ENCODE measurements at places on chromosomes 6 and 20.

GRCh38 chr6:4653141-4653540 is 123.1 kb upstream of the CDYL start:
- no peak for DNase-seq

DNA sequence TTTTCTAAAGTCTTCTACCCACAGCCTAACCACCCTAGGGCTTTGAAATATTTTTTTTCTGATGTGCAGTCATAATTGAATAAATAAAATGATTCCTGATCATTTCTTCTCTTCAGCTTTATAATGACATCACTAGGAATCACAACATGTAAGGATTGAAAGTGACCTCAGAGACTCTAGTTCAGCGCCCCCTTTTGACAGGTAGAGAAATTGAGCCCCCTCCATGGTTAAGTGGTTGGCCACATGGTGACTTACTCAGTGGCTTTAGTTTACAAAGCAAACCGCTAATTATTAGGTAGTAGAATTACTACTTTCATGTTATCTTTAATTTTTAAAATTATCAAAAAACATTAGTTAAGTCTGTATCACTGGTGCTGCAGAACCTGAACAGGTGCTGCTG is 13.3 kb upstream of the SLC2A12 start:
- DNase-seq = no peak

DNA sequence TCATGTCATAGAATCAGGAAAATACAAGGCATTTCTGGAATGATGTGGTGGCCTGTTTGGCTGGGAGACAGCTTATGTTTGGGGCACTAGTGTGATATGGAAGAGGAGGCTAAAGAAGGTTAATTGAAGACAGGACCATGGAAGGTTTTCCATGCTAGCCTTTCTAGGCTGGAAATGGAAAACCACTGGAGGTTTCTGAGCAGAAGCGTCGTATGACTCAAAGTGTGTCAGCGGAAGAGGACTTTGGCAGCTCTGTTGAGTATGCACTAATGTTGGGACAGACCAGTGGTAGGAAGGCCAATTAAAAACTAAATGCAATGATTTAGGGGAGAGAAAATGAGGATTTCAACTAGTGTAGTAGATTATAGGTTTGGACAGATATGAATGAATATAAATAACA is 413.1 kb downstream of the PLCB1 start:
- no peak for DNase-seq

- no peak for DNase-seq
These were observed 14.7 kb upstream of the IPCEF1 start for GRCh38 chr6:154371281-154371680.

GRCh38 chr6:7392402-7392801 is 2.8 kb downstream of the RIOK1 start:
- DNase-seq = no peak

GRCh38 chr6:68649669-68650068 is 14.6 kb downstream of the ADGRB3 start:
- DNase-seq = no peak

DNA sequence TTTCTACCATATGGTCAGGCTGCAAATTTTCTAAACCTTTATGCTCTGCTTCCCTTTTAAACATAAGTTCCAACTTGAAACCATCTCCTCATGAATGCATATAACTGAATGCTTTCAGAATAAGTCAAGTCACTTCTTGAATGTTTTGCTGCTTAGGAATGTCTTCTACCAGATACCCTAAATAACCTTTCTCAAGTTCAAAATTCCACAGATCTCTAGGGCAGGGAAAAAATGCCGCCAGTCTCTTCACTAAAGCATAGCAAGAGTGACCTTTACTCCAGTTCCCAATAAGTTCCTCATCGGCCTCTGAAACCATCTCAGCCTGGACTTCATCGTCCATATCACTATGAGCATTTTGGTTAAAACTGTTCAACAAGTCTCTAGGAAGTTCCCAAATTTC is 1011.2 kb upstream of the CITED2 start:
- no peak for DNase-seq
